Effector CD4-positive, alpha-beta T cell (primary cell): ENCODE measurements at places on chromosomes 3 and 15.

DNA sequence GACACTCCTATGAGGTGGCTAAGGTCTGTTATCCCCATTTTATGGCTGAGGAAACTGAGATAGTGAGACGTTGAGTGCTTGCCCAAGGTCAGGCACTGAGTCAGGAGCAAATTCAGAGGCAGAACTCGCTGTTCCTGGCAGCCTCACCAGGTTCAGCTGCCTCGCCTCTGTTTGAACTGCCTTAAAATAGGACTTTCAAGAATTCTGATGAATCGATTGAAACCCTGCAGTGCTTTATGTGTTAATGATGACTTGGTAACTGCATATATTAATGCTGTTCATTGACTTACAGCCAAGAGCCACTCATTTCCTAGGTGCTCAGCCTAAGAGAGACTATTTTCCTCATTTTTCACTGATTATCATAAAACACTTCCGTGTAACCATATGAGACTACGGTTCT is 79.5 kb upstream of the BHLHE40 start:
- no peak for DNase-seq

DNA sequence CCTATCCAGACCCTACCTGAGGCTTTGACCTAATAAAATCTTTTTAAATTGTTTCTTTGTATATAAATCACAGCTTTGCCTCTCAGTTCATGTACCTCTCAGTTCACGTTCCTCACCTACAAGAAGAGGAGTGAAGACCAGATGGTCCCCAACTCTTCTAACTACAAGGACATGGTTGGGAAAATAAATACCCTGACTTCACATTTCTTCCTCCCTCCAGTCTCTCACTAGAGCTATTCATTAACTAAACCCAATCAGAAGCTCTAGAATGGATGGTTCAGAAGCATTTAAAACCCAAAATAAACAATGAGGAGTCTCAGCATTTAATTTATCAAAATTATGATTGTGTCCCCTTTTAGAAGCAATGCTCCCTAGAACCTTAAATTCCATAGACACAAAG is 97.3 kb upstream of the AGTR1 start:
- DNase-seq: no peak

- DNase-seq: no peak
Measured at GRCh38 chr3:133119176-133119575, 81.0 kb downstream of the TMEM108 start.

- DNase-seq: no peak
Measured at GRCh38 chr3:136577791-136578190, 174.4 kb downstream of the STAG1 start.

DNA sequence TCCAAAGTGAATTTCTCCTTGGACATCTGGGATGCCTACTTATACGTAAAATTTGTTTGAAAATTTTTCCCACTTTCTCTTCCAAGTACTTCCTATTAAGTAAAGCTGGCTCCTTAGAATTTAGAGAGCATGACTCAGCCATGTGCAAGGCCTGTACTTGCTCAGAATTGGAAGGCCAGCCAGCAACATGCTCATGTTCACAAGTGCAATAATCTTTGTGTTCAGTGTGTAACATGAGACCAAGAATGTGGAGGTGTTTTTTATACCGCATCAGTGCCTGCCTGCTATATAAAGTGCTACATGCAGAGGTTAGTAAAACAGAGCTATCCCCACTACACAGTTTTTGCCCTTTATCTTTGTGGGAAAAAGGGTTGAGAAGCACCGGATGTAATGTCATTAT is 151.9 kb upstream of the FEZF2 start:
- no peak for DNase-seq

- no peak for DNase-seq
Measured at GRCh38 chr15:40584191-40584590, 9.9 kb upstream of the KNL1 start.

GRCh38 chr15:85333132-85333831 is 47.1 kb upstream of the AKAP13 start:
- no peak for DNase-seq

GRCh38 chr3:110375751-110376518 is 695.7 kb upstream of the NECTIN3 start:
- DNase-seq: no peak

DNA sequence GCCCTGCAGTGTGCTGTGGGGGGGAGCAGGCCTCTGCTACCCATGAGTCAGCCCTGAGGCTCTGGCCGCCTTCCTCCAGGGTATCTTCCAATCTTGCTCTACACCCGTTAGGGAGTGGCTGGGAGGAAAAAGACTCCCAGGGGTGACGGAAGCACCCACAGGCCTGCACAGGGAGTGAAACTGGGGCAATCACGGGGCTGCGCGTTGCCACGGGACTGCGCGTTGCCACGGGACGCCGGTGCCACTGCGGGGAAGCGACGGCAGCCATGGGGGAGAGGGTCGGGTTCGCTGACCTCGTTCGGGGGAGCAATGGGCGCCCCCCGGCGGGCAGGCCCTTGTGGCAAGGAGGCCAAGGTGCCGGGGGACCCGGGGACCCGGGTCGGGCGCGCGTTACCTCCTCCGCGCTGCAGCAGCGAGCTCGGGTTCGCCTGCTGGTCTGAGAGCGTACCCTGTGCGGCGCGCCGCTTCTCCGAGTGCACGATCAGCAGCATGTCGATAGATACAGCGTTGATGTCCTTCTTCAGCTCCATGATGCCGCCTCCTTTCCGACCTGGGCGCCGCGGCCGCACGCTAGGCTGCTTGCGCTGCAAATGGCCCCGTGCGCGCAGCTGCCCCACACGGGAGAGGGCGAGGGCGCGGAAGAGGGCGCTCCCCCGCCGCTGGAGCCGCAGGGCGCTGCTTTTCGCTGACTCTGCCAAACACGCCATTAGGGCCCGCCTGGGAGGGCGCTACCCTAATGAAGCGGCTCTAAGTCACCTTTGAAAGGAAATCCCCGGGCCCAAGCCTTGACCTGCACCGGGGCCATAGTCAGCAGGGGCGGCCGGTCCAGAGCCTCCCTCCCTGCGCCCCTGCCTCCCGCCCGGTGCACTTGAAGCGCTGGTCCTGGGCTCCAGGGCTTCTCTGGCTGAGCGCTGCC is at the start of gene KY:
TSS of gene KY (minus strand) at position 592 of the 916 bp plus-strand sequence. CDS start at position 530, 62 bp downstream.
- no peak for DNase-seq

DNA sequence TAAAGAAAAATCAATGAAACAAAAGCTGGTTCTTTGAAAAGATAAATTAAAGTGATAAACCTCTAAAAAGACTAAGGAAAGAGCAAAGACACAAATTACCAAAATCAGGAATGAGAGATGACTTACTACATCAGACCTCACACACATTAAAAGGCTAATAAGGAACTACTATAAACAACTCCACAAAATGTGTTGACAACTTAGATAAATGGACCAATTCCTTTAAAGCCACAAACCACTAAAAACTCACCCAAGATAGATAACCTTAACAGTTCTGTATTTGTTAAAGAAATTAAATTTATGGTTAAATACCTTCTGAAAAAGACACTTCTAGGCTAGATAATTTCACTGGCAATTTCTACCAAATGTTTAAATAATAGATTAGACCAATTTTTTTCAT is 170.4 kb downstream of the SMAD6 start:
- no peak for DNase-seq

DNA sequence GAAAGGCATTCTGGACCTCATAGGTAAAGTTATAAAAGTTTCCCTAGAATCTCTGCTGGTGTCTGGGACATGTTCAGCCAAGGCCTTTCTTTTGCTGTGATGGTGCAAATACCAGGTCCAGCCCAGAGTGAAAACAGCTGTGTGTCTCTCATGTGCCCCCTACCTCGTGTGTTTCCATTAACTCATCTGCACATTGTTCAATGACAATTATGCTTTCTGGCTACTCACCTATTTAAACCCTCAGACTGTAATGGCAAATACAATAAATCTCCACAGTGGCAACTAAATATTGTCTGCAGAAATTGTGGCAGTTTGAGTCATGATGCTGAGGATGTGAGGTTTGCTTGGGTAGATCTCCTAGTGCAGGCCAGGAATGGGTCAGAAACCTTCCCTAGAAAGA is 53.1 kb upstream of the GALNT15 start:
- DNase-seq: no peak

- no peak for DNase-seq
Measured at GRCh38 chr3:197149-197827, 725 bp downstream of the CHL1 start.

- no peak for DNase-seq
Measured at GRCh38 chr15:98730860-98731711, 82.7 kb downstream of the IGF1R start.

- no peak for DNase-seq
Measured at GRCh38 chr3:145188079-145188770, 972.8 kb downstream of the PLOD2 start.

DNA sequence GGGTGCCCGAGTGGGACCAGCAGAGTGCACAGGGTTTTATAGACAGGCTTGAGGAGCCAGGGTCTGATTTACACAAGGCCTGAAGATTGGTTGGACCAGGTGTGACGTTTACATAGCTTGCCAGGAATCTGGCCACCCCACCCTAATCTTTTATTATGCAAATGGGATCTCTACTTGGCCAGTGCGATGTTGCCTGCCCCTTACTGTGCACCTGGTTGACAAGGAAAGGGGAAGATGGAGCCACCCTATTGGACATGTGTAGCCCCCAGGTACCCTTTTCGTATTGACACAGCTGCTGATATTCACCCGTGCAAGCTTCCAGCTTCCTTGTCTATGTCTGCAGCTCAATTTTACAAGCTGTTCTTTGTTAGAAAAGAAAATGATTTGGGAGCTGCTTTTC is 132.0 kb downstream of the ARNT2 start:
- DNase-seq: no peak

DNA sequence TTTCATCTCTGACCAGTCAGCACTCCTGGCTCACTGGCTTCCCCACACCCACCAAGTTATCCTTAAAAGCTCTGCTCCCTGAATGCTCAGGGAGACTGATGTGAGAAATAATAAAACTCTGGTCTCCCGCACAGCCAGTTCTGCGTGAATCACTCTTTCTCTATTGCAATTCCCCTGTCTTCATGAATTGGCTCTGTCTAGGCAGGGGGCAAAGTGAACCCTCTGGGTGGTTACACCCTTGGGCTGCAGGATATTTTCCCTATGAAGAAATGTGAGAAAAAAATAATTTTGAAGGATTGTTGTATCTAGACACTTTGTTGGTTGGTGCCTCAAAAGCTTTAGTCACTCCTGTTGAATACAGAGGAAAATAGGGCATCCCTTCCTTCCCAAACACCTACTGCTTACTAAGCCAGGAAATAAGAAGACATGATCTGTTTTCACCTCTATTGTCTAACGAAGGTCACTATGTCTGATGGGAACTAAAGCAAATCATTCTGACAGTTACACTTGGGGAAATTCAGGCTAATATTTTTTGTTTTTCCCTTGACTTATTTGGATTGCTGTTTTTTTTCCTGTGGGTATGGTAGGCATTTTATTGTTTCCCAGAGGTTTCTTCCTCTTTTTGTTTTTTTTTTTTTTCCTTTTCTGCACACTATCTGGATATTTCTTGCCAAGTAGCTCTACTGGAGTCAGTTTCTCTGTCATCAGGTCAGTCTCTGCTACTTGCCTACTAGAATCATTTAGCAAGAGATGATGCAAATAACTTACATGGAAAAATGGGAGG is 15.3 kb upstream of the TNFSF10 start:
- no peak for DNase-seq

- DNase-seq: no peak
Measured at GRCh38 chr15:51484781-51485180, 137.8 kb downstream of the DMXL2 start.

- no peak for DNase-seq
Measured at GRCh38 chr3:124140746-124141145, 148.8 kb upstream of the ROPN1 start.

DNA sequence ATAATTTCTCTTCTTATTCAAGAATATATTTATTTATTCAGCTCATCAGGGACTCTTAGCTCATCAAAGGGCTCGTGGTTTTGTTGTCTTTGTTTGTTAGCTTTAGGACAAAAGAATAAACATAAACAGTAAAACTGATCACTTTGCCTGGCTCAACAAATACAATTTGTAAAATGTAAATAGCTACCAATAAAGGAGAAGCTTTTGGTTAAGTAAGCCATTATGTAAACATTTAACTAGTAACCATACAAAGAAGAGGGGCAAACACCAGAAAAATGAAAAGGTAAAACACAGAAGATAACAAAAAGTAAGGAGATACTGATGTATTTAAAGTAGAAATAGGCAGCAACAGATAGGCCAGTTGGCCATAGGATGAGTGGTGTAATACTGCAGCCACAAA is 761.7 kb downstream of the ROBO1 start:
- no peak for DNase-seq

- no peak for DNase-seq
Measured at GRCh38 chr3:133401374-133402135, 1.7 kb downstream of the BFSP2 start.

- no peak for DNase-seq
Measured at GRCh38 chr15:77507911-77508310, 87.2 kb downstream of the HMG20A start.

DNA sequence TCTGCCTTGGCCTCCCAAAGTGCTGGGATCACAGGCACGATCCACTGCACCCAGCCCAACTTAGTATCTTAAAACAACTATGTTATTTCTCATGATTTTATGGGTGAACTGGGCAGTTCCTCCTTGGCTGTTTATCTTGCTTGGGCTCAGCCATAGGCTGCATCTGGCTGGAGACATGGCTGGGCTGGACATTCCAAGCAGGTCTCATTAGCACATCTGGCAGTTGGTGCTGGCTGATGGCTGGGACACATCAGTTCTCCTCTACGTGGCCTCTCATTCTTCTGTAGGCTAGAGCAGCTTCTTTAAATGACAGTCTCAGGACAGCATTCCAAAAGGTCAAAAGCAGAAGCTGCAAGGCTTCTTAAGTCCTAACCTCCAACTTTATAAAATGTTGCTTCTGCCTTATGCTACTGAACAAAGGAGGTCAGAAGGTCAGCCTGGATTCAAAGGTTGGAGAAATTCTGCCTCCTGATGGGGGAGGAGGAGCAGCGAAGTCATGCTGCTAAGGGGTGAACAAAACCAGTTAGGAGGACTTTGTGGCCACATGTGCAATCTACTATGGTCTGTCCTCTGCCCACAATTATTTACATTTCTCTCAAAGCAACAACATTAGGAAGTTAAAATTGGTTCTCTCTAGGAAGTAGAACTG is 144.0 kb downstream of the AQP9 start:
- DNase-seq: no peak

DNA sequence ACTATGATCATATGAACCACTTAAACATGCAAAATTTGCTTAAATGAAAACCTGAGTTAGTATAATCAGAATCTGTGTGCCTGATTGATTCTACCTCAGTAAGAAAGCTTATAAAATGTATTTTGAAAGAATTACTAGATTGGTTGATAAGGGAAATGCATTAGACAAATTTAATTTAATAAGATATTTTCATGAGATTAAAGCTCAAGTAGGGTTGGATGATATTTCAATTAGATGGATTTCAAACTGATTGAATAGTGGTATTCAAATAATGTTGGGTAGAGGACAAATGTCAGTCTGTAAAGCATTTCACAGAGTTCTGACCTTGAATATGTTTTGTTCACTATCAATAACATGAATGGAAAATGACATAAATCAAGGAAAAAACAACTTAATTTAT is 780.4 kb upstream of the ALCAM start:
- no peak for DNase-seq

GRCh38 chr3:157527131-157527881 is 24.1 kb upstream of the VEPH1 start:
- no peak for DNase-seq

- DNase-seq: no peak
Measured at GRCh38 chr3:102183186-102183585, 251.6 kb upstream of the ZPLD1 start.

GRCh38 chr3:114855839-114856238 is 291.2 kb downstream of the ZBTB20 start:
- DNase-seq: no peak

GRCh38 chr3:85068911-85069310 is 110.1 kb downstream of the CADM2 start:
- DNase-seq: no peak

- no peak for DNase-seq
Measured at GRCh38 chr3:119835556-119835955, 53.7 kb downstream of the NR1I2 start.

GRCh38 chr3:190359813-190360212 is 28.1 kb upstream of the CLDN16 start:
- no peak for DNase-seq
